SJCRH30 (cell line): ENCODE measurements at places on chromosomes 13 and 19.

- DNase-seq, result no peak
Measured at GRCh38 chr19:41776700-41777099, 19.7 kb upstream of the CEACAM3 start.

DNA sequence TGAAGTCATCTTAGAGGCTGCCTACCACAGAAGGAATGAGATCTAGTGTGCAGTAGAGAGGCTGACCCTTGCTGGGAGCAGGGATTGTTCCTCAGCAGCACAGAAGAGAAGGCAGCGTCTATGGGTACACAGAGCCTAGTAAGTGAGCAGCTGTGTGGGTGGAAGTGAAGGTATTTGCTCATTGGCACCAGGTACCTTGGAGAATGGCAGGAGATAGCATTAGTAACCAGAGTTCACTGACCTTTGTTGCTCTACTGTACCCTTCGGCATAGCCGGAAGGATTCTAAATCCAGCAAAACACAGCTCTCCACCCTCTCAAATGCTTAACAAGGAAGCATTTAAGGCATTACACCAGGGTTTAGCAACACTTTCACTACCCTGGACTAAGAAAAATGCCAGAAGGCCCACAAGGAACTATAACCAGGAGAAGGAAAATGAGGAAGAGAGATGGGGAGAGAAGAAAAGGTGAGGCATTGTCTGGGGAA lies 12.3 kb downstream of the SOX21 start:
- no peak for DNase-seq

- DNase-seq, result no peak
Measured at GRCh38 chr19:49231389-49231788, 73.8 kb downstream of the TRPM4 start.

GRCh38 chr13:101452519-101453485 lies at the start of gene ITGBL1:
Gene ITGBL1, plus strand, starts transcription at chr13:101452675. Its CDS starts 159 bp downstream, at chr13:101452834.
- no peak for DNase-seq

DNA sequence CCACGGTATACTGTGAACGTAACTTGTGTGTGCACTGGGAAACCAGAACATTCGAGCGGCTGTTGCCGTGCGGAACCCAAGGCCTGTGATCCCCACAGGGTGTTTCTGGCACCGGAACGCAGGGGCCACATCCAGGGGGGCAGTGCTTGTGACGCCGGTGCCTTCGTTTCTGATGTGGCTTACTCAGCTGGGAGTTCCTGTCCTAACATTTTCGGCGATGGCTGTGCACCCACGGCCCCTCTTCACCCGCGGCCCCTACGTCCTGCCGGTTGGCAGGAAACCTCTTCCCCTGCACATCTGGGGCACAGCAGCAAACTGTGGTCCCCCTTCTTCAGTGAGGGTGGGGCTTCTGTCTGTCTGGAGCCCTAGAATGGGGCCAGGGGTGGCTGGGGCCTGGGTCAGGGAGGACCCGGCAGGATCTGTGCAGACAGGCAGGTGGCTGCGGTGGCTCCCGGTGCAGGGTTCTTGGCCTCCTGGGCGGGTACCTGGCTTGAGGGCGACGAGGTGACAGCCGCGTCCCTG lies 26.2 kb downstream of the CSNK1G2 start:
- DNase-seq, result no peak

DNA sequence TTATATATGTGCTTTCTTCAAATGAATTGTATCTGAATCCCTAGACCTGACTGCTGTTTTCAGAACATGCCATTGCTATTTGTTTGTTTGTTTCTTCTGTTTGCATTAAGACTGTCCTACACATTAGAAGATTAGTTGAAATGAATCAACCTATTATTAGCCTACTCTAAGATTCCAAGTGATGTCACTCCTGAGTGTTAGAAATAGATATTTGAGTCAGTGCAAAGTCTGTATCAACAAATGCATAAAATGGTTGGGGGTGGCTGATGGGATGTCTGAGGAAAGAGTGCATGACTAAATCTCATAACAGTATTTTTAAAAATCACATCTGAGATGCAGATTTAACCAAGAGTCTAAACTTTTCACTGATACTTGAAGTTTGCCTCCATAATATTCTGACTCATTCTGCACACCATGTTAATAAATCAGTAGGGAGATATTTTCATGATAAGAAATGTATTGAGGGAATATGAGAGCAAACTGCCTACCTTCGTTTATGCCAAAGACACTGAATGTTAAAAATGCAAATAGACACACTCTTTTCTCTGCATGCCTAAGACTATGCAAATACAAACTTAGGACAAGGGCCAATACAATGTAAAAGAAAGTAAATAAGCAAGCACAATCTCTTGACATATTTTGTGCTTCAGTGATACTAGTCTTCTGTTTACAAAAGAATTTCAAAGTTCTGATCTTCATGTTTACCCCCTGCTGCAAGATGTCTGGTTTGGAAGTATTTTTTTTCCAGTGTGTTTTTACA lies 253.3 kb downstream of the LIG4 start:
- DNase-seq, result no peak

DNA sequence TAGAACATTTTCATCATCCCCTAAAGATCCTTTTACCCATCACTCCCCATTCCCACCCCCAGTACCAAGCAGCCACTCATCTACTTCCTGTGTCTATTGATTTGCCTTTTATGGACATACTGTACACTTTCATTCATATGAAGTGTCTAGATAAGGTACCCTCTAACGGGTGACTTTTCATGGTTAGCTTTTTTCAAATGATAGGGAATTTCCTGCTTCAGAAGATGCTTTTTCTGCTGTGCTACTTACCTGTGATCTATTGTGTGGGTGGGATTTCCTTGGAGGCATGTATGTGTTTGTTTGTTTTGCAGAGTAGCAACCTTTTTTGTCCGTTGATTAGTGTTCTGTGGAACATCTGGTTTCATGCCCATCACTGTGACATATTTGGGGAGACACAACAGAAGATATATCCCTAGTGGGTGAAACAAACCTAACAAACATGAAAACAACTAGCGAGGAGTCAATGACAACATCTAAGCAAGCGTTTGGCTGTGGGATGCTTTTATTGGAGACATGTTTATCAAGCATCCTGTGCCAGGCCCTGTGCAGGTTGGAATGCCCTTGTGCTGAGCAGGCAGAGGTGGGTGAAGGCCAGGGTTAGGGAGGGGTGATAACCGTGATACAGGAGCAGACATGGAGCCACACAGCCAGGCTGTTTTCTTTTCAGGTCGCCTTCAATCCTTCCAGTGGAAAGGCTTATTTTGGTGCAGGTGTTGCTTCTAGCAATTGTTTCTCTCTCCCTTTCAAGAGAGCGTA lies 17.6 kb downstream of the SPINT2 start:
- DNase-seq, result no peak

GRCh38 chr13:97978651-97979050 lies 25.2 kb downstream of the IPO5 start:
- DNase-seq, result no peak

GRCh38 chr19:18893587-18894253 lies 2.2 kb downstream of the CERS1 start:
- DNase-seq, result no peak

DNA sequence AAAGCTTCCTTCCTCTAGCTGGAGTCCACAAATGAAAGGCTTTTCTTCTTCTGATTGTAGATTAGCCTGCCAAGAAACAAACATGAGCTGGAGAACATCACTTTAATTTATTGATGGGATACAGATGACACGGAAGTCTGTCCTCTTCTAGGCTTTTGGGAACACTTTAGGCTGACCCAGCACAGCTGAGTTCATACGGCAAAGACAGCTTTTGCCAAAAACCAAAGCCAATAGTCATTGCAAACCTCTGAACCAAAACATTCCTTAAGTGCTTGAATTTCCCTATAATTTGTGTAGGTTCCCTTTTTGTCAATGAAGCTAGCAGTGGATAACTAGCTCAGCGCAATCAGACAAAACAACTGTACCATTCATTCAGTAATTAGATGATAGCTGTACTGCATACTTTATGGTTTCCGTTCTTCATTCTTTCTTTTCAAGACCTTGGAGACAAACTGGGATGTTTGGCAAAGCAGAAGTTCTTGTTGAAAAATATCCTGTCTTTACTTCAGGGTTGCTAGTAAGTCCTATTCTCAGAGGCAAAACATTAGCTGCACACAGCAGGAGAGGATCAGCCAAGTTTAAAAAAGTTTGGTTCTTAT lies 95.7 kb upstream of the SPRY2 start:
- DNase-seq, result peak; percentile 54

DNA sequence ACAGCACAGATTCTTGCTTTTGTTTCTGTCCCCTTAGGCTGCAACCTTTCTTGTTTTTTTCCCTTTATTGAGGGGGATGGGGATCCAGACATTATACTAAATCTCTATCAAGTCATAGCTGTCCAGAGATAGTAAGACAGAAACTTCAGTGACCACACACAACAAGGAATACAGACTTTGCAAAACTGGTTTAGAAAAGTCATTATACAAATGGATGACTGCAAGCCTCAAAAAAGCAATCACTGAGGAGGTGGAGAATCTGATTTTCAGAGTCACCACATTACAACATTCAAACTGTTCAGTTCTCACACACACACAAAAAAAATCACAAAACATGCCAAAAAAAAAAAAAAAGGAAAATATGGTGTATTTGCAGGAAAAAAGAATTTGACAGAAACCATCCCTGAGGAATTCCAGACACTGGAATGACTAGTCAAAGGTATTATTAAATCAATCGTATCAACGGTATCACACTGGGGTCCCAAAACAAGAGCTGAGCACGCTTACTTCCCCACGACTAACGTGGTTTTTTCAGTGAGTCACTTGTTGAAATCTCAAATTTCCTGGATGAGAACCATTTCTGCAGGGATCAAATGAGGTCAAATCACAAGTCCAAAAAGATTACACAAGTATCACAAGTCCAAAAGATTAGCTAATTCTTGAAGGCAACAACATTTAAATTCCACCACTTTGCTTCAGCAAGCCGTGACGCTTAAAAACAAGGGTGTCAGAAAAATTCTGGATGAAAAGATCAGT lies 41.2 kb downstream of the USP12 start:
- DNase-seq, result peak; percentile 62

GRCh38 chr13:50276550-50276949 lies 261.3 kb downstream of the KCNRG start:
- no peak for DNase-seq

GRCh38 chr13:112995395-112996191 lies 26.6 kb downstream of the MCF2L start:
- no peak for DNase-seq

DNA sequence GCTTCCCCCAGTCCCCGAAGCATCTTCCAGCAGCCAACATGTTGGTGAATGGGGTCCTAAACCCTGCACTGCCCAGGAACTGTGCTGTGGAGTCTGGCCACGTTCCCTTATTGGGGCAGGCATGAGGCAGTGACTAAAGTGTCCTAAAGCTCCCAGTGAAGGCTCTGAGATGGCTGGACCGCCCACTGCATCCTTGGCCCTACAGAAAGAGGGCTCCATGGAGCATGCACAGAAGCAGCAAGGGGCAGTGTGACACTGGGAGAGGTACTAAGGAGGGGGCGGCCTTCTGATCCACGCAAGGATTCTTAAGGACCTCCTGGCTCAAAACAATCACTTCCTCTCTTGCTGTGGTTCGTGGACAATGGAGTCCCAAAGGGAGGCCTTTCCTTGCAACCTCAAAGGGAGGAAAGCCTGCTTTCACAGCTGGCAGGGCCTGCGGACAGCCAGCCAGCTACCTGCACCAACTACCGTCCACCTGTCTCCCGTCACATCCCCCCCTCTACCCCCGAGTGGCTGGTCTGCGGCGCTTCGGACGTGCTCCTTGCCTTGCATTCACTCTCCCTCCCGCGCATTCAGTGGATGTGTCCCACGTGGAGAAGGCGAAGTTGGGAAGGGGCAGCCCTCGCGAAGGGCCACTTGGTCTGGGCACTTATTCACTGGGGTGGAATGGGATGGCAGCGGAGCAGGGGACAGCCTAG lies 63.9 kb upstream of the STARD13 start:
- DNase-seq, result peak; percentile 73

DNA sequence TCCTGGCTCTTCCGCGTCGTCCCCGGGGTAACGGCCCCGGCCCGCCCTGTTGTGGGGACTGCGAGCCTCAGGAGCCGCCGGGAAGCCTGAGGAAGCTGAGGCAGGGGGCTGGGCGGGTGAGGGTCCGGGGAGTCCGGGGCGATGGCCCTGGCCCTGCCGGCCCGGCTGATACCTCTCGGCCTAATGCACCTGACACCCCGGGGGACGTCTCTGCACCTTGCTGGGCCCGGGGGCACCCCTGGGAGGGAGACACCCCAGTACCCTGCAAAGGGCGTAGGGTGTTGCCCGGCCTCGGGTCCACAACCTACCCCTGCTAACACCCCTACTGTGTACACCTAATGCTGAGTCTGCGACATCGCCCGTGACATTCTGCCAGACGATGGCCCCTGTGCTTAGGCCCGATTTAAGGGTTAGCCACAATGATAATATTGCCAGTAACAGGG lies 410 bp downstream of the PIN1 start:
- no peak for DNase-seq

DNA sequence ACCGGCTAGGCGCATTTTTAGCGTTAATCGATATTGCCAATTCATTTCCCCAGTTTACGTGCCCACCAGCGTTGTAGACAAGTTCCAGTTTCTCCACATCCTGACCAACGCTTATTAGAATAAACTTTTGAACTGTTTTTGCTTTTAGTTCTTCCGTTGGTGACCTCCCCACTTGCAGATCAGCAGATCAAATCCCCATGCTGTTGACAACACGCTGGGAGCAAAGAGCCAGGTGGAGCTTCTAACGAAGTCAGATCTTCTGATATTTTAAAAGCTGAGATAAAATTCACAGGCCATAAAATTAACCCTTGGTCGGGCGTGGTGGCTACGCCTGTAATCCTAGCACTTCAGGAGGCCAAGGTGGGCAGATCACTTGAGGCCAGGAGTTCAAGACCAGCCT lies 21.2 kb downstream of the RCN3 start:
- no peak for DNase-seq

DNA sequence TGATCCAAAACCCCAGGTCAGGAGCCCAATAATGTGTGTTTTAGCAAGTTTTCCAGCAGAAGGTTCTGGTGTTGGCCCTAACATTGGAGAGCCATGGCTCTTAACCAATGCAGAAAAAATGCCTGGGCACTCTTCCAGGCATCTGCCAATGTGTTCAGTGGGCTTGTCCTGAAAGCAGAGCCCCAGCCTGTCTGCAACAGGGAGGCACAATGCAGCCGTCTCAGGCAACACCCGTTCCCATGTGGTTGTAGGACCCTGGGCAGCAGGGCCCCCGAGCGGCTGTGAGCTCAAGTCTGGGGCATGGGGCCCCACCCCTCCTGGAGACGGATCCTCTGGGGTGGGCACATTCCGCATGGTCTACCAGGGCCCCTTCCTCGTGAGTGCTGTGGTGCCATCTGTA lies 58.1 kb upstream of the SIAH3 start:
- DNase-seq, result no peak
